ENCODE measurements at places on chromosomes 3 and 15. TPM values are rescaled to one million over a fixed set of nuclear protein-coding genes. Genes with fewer than 3 reads are reported as not detected.

The CCR8 gene
- total RNA-seq, result not detected

The FSIP1 gene
- total RNA-seq, result 17.5 TPM

The OXTR gene
- total RNA-seq, result 2.0 TPM

The EPB42 gene
- 2.0 TPM for total RNA-seq

The POTEB gene
- under 0.01 TPM for total RNA-seq

The ZPLD1 gene
- total RNA-seq, result not detected

The MINDY2 gene
- total RNA-seq, result 31.8 TPM

The FAM3D gene
- not detected for total RNA-seq

The LRRC31 gene
- total RNA-seq, result under 0.01 TPM

The ZNF80 gene
- total RNA-seq, result not detected

The AQP9 gene
- under 0.01 TPM for total RNA-seq

The NR2F2 gene
- total RNA-seq, result 4.9 TPM

The NR2E3 gene
- total RNA-seq, result not detected

The CDHR4 gene
- total RNA-seq, result not detected

The ATOSA gene
- total RNA-seq, result 42.0 TPM

The LRCH3 gene
- 71.7 TPM for total RNA-seq

The MYZAP gene
- total RNA-seq, result 1.6 TPM

The NPAP1 gene
- total RNA-seq, result 0.41 TPM

The TM4SF18 gene
- 3.7 TPM for total RNA-seq

The CPB1 gene
- not detected for total RNA-seq

The AP2M1 gene
- total RNA-seq, result 344 TPM

The DUOXA2 gene
- total RNA-seq, result not detected

The CD96 gene
- not detected for total RNA-seq

The SHC4 gene
- 5.7 TPM for total RNA-seq

The FBXL22 gene
- 0.82 TPM for total RNA-seq

The MYRIP gene
- total RNA-seq, result 10.6 TPM

The ALG1L2 gene
- total RNA-seq, result not detected

The TMEM207 gene
- total RNA-seq, result not detected

The CD86 gene
- total RNA-seq, result 1.2 TPM

The TKT gene
- total RNA-seq, result 122 TPM
